ENCODE measurements at places on chromosomes 1 and 21.

GRCh38 chr1:234927971-234928640 is 200.5 kb downstream of the TOMM20 start:
- DNase-seq = no peak

GRCh38 chr1:162420120-162420519 is 8.2 kb upstream of the SH2D1B start:
- no peak for DNase-seq

GRCh38 chr1:47229886-47230691 is 1.9 kb downstream of the TAL1 start:
- DNase-seq = no peak

DNA sequence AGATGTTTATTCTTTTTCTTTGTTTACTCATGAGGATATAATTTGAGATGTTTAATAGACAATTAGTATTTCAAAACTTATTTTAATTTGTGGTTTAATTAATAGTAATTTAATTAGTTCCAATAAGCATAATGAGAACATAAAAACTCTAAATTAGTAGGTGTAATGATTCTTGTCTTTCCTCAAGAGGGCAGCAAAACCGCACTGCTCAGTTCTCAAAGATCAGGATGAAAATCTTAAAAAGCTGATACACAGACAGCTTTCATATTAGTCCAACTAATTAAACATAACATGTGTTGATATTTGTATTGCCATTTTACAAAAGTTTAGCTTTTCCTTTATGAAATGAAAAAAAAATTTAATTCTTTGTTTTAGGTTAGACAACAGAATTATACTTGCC is 106.7 kb upstream of the C21orf91 start:
- no peak for DNase-seq

DNA sequence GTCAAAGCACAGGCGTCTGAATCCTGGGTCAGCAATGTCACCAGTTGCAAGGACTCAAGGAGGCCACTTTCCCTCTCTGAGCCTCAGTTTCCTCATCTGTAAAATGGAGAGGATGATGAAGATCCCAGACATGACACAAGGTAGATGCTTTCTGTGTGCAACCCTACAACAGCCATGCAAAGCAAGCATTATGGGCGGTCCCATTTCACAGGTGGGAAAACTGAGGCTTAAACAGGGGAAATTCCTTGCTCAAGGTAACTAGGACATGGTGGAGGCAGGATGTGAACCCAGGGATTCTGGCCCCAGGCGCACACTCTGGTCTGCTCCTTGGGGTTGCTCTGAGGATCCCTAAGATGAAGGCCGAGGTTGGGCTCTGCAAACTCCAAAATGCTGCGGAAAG is 311.0 kb downstream of the PTPRU start:
- DNase-seq = no peak

- DNase-seq = no peak
Observed at GRCh38 chr21:35273333-35273732, 224.2 kb upstream of the RUNX1 start.

DNA sequence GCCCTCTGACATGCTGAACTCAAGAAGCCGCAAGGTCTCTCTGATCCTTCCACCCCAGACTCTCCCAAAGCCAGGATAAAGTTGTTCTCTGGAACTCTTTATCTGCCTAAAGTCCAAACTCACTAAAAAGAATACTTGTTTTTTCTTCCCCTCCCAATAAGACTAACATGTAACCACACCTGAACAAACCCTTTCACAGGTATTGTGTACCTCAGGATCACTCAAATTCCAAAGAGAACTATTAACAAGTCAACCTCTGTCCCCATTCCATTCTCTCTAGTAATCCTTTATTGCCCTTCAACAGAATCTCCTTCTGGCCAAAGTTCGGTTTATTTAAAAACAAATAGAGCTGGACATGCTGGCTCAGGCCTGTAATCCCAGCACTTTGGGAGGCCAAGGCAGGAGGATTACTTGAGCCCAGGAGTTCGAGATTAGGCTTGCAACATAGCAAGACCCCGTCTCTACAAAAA is 4.1 kb upstream of the TOE1 start:
- DNase-seq = no peak

- DNase-seq = no peak
Observed at GRCh38 chr1:78339490-78339889, 151.3 kb upstream of the PTGFR start.

DNA sequence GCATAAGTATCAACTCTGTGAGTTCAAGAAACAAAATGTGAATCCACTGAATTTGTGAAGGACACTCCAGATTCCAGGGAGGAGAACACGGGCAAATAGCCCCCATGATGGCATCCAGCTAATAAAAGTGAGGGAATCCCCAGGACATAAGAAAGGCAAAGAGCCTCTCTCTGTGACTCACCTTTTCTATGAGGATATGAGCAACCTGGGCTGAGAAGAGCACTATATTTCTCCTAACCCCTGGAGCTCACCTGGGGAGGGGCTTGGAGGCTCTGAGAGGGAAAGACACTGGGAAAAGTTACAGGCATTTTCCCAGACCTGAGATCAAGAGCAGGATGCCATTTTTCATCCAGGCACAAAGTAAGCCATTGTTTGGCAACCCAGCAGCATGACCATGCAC is 1298.8 kb downstream of the PLA2G4A start:
- DNase-seq = no peak

DNA sequence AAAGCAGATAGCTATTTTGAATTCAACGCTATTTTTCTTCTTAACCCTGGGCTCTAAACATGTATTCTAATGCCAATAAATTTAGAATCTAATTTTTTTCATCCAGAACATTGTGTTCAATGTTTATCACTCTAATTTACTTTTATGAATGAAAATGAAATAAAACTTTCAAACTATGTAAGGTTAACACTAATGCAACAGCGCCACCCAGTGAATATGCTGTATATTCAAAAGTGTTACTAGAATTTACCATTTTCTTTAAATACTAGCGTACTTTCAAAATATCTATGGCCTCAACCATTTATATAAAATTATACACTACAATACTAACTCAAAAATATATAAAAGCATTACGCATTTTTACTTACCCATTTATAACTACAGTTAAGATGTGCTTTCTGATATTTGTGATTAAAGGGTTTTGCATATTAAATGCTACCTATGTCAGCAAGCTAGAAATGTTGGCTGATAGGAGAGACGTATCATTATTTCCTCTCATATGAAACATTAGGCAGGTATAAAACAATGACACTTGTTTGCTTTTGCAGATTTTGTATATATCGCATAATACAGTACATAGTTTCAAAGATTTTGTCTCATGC is 5.9 kb upstream of the NUF2 start:
- DNase-seq = no peak

- DNase-seq = no peak
Observed at GRCh38 chr1:117388328-117388727, 21.1 kb downstream of the MAN1A2 start.

DNA sequence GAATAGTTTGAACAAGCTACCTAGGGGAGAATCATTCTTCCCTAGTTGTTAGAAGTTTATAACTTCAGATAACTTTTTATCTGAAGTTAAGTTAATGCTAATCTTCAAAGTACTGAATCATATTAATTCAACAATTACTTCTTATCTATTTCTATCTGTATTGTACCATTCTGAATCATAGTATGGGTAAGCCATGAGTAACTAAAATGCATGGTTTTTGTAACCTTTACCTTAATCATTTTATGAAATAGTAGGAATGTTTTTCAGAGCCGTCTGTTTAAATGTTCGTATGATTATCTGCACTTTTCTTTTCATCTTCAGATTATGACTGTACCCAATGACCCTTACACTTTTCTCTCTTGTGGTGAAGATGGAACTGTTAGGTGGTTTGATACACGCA is 50.3 kb upstream of the MPC2 start:
- no peak for DNase-seq
